Activated naive CD4-positive, alpha-beta T cell treated with anti-CD3 and anti-CD28 coated beads, Interleukin-2, amount 10 ng/mL, durations not matched to agents 7 days and 5 days (primary cell): ENCODE measurements at places on chromosomes 7 and 10.

- H3K4me1 ChIP-seq: peaks cover 14% of the 10 kb centered on the region
- no peak overlapping the region for H3K4me3 ChIP-seq
- no peaks in the 10 kb centered on the region for H3K36me3 ChIP-seq
- H3K27me3 ChIP-seq: peaks cover 9% of the 10 kb centered on the region
- H3K27ac ChIP-seq: no peak overlapping the region
- DNase-seq: peak; percentile 11
These were observed 52.0 kb downstream of the TSPAN15 start for GRCh38 chr10:69503001-69503895.

DNA sequence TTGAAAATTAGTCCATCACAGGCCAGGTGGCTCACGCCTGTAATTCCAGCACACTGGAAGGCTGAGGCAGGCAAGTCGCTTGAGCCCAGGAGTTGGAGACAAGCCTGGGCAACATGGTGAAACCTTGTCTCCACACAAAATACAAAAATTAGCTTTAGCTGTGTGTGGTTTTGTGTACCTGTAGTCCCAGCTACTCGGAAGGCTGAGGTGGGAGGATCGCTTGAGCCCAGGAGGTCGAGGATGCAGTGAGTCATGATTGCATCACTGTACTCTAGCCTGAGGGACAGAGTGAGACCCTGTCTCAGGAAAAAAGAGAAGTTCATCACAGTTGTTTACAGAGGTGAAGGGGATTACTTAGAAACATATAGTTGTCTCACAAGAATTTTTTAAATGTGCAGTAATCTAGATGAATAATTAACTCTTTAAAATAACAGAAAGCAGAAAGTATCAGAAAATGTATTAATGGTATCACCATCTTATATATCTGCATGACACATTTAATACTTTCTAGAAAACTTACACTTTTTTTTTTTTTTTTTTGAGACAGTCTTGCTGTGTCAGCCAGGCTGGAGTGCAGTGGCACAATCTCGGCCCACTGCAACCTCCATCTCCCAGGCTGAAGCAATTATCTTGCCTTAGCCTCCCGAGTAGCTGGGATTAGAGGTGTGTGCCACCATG is 8.9 kb downstream of the LCOR start:
- no peak overlapping the region for H3K27ac ChIP-seq

GRCh38 chr7:25180946-25181345 is 47.3 kb downstream of the NPVF start:
- peak overlapping the region; percentile 80 for H3K4me3 ChIP-seq
- H3K4me1 ChIP-seq: peaks cover 21% of the 10 kb centered on the region
- no peak for DNase-seq

GRCh38 chr7:148982654-148983199 is 45.6 kb downstream of the PDIA4 start:
- H3K4me1 ChIP-seq: peaks cover 59% of the 10 kb centered on the region
- peaks cover 32% of the 10 kb centered on the region for H3K27me3 ChIP-seq
- peaks cover 3% of the 10 kb centered on the region for H3K36me3 ChIP-seq
- peak overlapping the region; percentile 89 for H3K4me3 ChIP-seq
- H3K27ac ChIP-seq: peak overlapping the region; percentile 62

DNA sequence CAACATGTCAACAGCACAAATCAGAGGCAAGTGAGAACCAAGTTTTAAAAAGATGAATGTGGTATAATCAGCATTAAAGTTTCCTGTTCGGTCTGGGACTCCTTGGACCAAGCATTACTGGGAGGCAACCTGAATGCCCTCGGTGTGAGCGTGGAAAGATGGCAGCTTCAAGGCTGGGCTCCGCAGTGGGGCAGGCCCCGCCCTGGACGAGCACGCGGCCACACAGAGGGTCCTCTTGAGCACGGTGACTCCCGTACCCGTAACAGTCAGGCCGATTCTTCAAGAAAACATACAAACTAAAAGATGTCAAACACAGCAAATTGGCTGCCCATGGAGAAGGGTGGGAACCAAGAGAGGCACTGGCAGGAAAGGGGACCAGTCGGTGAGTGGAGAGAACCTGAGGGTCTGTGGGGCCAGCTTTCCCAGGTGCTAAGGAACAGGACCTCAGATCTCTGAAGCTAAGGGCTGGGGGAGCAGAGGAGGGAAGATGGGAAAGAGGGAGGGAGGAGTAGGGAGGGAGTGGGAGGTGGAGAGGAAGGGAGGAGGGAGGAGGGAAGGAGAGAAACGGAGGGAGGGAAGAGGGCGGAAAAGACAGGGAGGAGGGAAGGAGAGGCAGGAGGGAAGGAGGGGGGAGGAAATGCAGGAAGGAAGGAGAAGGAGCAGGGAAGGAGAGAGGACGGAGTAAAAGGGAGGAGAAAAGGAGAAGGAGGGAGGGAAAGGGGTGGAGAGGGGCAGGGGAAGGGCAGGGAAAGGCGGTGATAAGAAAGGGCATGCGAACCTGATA is 71.2 kb upstream of the FAM20C start:
- no peak for DNase-seq
- H3K27ac ChIP-seq: no peak overlapping the region
- H3K27me3 ChIP-seq: peaks cover 12% of the 10 kb centered on the region
- H3K4me1 ChIP-seq: no peaks in the 10 kb centered on the region

- no peaks in the 10 kb centered on the region for H3K36me3 ChIP-seq
- H3K4me3 ChIP-seq: no peak within 1 kb of the TSS
- peak; percentile 45 for DNase-seq
- H3K4me1 ChIP-seq: peaks cover 5% of the 10 kb centered on the region
- H3K27ac ChIP-seq: no peak within 1 kb of the TSS
These were observed at the start of gene C10orf53 for GRCh38 chr10:49679480-49679893. C10orf53 (plus strand) TSS chr10:49679651; CDS start chr10:49679698, 47 bp downstream.

- H3K36me3 ChIP-seq: peaks cover 26% of the 10 kb centered on the region
- H3K4me1 ChIP-seq: peaks cover 41% of the 10 kb centered on the region
- peak overlapping the region; percentile 91 for H3K27ac ChIP-seq
- H3K27me3 ChIP-seq: peaks cover 10% of the 10 kb centered on the region
- peak overlapping the region; percentile 92 for H3K4me3 ChIP-seq
- no peak for DNase-seq
These were observed 555 bp downstream of the PHF14 start for GRCh38 chr7:10973942-10974911.

GRCh38 chr7:13106513-13106912 is 419.1 kb downstream of the ARL4A start:
- H3K4me3 ChIP-seq: no peak overlapping the region
- no peaks in the 10 kb centered on the region for H3K4me1 ChIP-seq
- DNase-seq: no peak
- H3K27ac ChIP-seq: no peak overlapping the region
- no peaks in the 10 kb centered on the region for H3K36me3 ChIP-seq
- no peaks in the 10 kb centered on the region for H3K27me3 ChIP-seq

GRCh38 chr10:110754375-110755105 is 110.4 kb downstream of the RBM20 start:
- no peak overlapping the region for H3K27ac ChIP-seq
- H3K4me1 ChIP-seq: peaks cover 27% of the 10 kb centered on the region
- H3K27me3 ChIP-seq: no peaks in the 10 kb centered on the region
- H3K36me3 ChIP-seq: peaks cover 3% of the 10 kb centered on the region
- no peak for DNase-seq
- H3K4me3 ChIP-seq: no peak overlapping the region

- no peak overlapping the region for H3K4me3 ChIP-seq
- no peaks in the 10 kb centered on the region for H3K4me1 ChIP-seq
- no peaks in the 10 kb centered on the region for H3K36me3 ChIP-seq
- no peak overlapping the region for H3K27ac ChIP-seq
- peaks cover 18% of the 10 kb centered on the region for H3K27me3 ChIP-seq
These were observed 11.1 kb upstream of the TCF7L2 start for GRCh38 chr10:112938808-112939482.

GRCh38 chr10:78959924-78960285 is 108.9 kb upstream of the ZMIZ1 start:
- H3K27me3 ChIP-seq: peaks cover 15% of the 10 kb centered on the region
- H3K4me1 ChIP-seq: no peaks in the 10 kb centered on the region
- no peak overlapping the region for H3K4me3 ChIP-seq
- H3K27ac ChIP-seq: no peak overlapping the region

DNA sequence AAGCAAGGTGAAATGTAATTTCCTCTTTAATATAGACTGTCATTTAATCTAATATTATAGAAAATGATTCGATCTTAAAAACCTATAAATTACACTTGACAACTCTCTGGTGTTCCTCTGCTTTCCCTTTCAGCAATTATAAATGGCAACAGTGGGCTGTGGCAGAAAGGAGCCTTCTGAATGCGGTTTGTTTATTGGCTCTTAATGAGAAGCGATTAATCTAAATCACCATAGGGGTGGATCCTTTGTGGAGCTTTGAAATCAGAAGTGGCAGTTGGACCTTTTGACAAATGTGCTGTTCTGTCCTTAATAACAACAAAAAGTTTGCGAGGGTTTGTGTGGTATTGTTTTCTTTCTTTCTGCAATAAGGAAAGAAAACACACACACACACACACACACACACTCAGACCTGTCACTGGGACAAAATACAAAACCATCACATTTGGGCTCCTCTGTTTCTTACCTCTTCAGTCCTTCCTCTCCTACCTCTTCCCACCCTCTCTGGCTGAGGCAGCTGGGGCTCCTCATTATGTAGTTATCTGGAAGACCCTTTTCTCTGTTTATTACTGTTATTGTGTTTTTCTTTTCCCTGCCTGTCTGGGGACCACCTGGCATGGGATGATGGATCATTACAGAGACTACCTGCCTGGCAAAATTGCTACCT is 316.2 kb downstream of the SORCS3 start:
- no peak overlapping the region for H3K4me3 ChIP-seq
- H3K27me3 ChIP-seq: no peaks in the 10 kb centered on the region
- no peak for DNase-seq

DNA sequence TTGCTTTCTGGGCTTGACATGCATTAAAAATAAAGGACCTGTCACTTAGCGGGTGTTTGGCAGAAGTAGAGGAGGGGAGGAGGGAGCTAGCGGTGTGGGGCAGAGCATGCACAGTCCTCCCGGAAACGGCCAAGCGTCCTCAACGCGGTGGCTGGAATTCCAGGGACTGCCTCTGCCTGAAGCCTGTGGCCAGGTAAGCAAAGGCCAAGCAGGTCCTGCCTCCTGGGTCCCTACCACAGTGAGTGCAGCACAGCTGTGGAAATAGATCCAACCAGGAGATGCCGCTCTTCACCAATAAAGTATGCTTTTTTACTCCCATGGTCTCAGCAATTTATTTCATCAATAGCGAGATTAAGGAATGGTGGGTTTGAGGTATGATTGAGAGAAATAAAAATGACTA is 323.4 kb downstream of the WDR37 start:
- no peak overlapping the region for H3K27ac ChIP-seq
- no peaks in the 10 kb centered on the region for H3K36me3 ChIP-seq
- no peaks in the 10 kb centered on the region for H3K4me1 ChIP-seq
- H3K27me3 ChIP-seq: peaks cover 51% of the 10 kb centered on the region

DNA sequence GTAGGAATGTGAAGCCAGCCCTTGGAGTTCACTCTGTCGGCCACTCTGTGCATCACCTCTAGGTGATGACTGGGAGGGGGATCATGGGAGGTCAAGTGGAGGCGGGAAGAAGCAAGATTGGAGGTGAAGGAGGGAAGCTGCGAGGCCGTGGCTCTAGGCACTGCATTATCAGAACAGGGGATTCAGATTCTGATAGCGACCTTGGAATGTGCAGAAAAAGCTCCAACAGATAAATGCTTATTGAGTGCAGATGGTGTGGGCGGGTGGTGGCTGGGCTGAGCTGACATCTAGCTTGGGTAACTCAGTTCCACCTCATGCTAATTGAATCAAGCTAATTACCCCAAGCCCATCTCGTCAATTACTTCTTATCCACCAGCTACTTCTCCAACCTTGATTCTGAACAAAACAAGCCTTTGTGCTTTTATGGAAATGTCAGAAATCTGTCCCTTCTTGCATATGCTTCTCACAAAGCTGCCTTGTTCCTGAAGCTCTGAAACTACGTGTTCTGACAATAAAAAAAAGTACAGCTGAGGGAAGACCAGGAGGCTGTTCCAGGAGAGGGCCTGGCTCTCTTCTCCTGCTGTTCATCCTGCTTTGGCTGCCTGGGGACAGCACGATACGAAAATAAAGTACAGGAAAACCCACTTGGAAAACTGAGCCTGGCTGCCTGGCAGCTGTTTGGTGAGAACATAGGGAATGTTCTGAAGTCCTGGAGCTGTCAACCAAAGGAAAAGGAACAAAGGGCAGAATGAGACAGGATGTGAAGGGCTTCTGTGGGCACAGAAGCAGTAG is 27.5 kb downstream of the STRA8 start:
- no peak overlapping the region for H3K27ac ChIP-seq
- peaks cover 26% of the 10 kb centered on the region for H3K27me3 ChIP-seq
- no peaks in the 10 kb centered on the region for H3K36me3 ChIP-seq
- no peak overlapping the region for H3K4me3 ChIP-seq

GRCh38 chr7:82263920-82264782 is 179.4 kb downstream of the CACNA2D1 start:
- H3K27ac ChIP-seq: no peak overlapping the region
- H3K36me3 ChIP-seq: no peaks in the 10 kb centered on the region
- no peaks in the 10 kb centered on the region for H3K4me1 ChIP-seq
- H3K27me3 ChIP-seq: no peaks in the 10 kb centered on the region
- H3K4me3 ChIP-seq: no peak overlapping the region

GRCh38 chr7:27173956-27174873 is at the start of gene HOXA10:
HOXA10 (minus strand) TSS chr7:27174320; CDS start chr7:27174306, 14 bp downstream.
- DNase-seq: peak; percentile 14
- peaks cover 97% of the 10 kb centered on the region for H3K27me3 ChIP-seq
- peaks cover 8% of the 10 kb centered on the region for H3K36me3 ChIP-seq
- H3K4me1 ChIP-seq: peaks cover 6% of the 10 kb centered on the region
- peak within 1 kb of the TSS; percentile 83 for H3K27ac ChIP-seq
- no peak within 1 kb of the TSS for H3K4me3 ChIP-seq

- no peak overlapping the region for H3K4me3 ChIP-seq
- no peak for DNase-seq
- H3K4me1 ChIP-seq: no peaks in the 10 kb centered on the region
- H3K36me3 ChIP-seq: peaks cover 24% of the 10 kb centered on the region
- no peak overlapping the region for H3K27ac ChIP-seq
- H3K27me3 ChIP-seq: no peaks in the 10 kb centered on the region
These were observed 13.7 kb upstream of the CCNY start for GRCh38 chr10:35322636-35323035.

DNA sequence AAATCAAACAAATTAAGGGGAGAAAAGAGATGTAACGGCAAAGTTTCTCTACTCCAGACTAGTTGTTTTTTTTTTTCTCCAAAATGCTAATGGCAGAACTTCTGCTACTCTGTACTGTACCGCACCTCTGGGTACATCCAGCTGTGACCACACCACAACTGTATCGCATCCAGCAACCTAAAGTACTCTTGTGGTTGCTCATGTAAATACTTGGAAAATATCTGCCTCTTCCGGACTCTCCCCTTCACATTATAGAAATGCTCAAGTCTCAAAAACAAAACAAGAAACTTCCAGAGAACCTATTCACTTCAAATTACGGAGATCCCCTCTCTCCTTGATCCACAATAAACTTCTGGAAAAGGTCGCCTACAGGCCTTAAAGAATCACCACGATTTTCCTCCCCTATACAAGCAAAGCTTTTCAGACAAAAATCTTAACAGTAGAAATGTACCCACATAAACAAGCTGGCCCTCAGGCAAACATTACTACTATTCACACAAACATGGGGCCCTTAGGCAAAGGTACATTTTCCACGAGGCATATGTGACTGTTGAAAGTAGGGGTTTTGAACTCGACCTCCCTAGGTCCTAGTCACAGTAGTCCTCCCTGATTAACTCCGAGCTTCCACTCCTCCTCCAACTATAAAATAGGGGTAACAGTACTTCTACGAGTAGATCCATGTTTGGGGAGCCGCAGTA is 222.9 kb upstream of the MKLN1 start:
- peak; percentile 42 for DNase-seq
- H3K4me1 ChIP-seq: peaks cover 64% of the 10 kb centered on the region
- peaks cover 35% of the 10 kb centered on the region for H3K36me3 ChIP-seq
- H3K27me3 ChIP-seq: no peaks in the 10 kb centered on the region
